ENCODE measurements at places on chromosomes 5 and 9.

DNA sequence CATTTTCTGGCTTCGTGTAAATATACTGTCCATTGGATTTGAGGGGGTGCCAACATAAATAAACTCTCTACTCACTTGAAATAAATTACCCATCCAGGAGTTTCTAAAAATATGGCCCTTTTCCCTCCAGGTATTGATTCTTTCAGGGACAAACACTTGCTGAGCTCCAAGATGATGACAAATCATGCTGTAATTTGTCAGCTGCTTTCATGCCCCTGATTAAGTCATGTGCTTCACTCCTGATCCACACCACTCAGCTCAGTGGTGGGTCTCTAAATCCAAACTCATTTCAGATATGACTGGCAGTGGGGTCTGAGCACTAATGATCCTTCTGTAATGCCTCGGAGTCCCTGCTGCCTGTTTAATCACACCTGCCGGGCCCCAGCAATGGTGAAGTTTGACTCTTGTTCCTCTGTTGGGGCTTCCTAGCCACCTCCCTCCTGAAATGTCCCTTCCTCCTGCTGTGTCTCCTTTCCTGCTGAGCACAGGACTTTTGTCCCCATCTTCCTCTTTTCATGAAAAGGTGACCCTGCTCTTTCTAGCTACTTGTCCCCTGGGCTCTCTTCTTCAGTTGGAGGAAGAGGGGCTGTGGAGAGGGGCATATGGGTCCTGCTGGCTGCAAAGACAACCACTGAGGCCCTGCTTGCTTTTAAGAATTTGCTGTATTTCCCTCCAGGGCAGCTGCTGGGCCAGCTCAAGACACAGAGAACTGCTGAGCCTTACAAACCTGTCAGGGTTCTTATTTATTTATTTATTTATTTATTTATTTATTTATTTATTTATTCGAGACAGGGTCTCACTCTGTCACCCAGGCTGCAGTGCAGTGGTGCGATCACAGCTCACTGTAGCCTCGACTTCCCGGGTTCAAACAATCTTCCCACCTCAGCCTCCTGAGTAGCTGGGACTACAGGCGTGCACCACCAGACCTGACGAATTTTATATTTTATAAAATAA, 200.0 kb downstream of the ATP10B start:
- peak; percentile 56 for DNase-seq

- peak; percentile 29 for DNase-seq
These were observed 30.0 kb downstream of the S1PR3 start for GRCh38 chr9:89021154-89021803.

- no peak for DNase-seq
These were observed 393.7 kb upstream of the SMC2 start for GRCh38 chr9:103700195-103700962.

DNA sequence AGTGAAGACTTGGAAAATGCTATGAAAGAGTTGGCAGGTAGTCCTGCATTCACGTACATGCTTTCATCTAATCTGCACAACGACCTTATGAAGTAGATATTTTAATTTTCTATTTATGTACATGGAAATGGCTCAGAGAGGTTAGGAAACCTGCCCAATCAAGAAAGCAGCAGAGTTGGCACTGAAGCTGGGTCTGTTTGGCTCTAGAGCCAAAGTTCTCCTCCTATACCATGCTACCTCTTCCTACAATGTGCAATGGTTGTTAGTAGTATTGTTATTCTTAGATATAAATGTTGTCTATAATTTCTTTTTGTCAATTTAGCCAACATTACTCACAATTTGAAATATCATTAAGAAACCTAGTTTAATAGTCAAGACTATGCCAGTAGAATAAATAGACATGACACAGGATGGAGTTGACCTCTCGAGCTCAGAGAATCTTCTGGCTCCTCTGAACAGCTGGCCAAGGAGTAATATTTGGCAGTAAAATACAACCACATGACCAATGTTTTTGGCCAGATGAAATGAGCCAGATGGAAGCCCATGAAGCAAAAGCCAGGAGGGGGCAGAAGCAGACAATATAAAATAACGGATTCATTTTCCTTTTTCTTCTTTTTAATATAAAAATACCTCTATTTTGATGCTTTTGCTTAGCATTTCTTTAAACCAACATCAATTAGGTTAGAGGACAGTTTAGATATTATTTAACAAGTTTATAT, 542.3 kb downstream of the PDE4D start:
- no peak for DNase-seq

DNA sequence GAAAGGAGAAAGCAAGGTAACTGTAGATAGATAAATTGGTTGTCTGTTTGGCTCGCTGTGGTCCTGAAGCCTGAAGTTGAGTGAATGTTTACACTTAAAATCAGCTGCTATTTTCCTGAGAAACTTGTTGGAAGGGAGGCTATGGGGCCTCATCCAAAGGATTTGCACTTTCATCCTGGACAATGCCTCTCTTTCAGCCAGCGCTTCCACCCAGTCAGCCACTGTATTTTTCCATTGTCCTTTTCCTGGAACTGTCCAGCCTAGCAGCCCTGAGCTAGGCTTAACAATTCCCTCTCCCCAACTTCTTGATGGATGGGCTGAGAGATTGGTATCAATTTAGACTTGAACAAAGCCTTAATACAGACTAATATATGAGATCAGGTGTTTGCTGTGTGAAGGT, 429.2 kb downstream of the DMAC1 start:
- DNase-seq = no peak

Data from suppressor macrophage (primary cell).